ENCODE measurements at places on chromosomes 2 and 18.
A peak's percentile ranks its signal among the peaks of the same experiment; 100 is the strongest.

- DNase-seq, result no peak
Observed at GRCh38 chr18:59249199-59249774, 24.0 kb downstream of the RAX start.

DNA sequence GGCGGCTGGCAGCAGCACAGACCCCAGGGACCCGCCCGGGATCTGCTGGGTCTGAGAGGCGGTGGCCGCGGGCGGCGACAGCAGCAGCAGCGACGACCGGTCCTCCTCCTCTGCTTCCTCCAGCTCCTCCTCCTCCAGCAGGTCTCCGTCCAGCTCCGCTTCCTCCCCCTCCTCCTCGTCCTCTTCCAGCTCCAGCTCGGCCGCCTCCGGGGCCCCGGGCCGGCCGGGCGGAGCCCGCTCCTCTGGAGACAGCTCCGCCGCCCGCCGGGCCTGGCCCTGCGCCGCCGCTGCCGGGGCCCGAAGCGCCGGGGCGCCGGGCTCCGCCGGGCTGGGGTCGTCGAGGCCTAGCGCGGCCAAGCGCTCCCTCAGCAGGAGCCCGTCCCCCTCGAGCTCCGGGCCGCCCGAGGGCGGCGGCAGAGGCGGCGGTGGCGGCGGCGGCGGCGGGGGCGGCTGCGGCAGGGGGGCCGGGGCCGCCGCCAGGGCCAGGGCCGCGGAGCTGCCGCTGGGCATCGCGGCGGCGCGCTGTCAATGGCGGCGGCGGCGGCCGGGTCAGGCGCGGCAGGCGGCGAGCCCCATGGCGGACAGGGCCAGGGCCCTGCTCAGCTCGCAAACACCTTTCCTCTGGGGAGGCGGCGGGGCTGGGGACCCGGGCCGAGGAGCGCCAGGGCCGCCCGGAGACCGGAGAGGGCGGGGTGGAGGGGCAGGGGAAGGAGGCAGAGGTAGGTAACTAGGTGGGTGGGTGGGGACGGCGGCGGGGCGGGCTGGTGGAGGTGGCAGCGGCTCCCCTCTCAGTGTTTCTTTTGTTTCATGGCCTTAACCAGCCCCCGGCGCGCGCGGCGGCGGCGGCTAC is 445 bp downstream of the MEX3C start:
- DNase-seq, result peak; percentile 34

- no peak for DNase-seq
Observed at GRCh38 chr18:45521136-45521535, 94.1 kb upstream of the SLC14A2 start.

DNA sequence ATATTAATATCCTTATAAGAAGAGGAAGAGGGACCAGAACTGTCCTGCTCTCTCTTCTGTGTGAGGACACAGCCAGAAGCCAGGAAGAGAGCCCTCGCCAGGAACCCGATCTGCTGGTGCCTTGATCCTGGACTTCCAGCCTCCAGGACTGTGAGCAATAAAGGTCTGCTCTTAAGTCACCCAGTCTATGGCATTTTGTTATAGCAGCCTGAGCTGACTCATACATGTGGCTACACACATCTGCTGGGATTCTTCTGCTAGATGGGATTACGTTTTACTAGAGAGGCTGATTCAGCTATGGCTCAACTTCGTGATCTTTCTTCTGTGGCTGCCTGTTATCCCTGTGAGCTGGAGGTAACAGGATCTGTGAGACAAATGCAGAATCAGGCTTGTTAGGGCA is 29.6 kb downstream of the ARL4C start:
- DNase-seq, result no peak

Measured in T-helper 1 cell (primary cell).